Brain microvascular endothelial cell (primary cell): ENCODE measurements at places on chromosomes 3 and 15.

DNA sequence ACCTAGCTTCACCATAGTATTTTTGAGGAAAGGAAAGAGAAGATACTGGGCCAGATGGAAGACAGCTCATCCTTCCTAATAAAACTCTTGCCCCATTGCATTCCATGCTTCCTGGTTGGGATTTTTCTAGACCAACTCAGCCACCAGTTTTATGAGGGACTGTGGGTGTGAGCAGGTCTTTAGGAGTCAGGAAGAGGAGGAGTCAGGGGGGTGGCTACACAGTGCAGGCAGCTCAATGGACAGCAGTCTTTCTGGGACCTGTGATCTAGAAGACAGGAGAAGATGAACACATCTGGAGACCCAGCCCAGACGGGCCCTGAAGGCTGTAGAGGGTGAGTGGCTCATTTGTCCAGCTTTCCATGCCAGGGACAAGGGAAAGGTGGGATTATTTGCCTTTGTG lies at the start of gene NOX5:
Gene NOX5, plus strand, starts transcription at position 242 of the 400 bp plus-strand sequence. Its CDS starts 41 bp downstream, at position 283.
- no peak for DNase-seq

DNA sequence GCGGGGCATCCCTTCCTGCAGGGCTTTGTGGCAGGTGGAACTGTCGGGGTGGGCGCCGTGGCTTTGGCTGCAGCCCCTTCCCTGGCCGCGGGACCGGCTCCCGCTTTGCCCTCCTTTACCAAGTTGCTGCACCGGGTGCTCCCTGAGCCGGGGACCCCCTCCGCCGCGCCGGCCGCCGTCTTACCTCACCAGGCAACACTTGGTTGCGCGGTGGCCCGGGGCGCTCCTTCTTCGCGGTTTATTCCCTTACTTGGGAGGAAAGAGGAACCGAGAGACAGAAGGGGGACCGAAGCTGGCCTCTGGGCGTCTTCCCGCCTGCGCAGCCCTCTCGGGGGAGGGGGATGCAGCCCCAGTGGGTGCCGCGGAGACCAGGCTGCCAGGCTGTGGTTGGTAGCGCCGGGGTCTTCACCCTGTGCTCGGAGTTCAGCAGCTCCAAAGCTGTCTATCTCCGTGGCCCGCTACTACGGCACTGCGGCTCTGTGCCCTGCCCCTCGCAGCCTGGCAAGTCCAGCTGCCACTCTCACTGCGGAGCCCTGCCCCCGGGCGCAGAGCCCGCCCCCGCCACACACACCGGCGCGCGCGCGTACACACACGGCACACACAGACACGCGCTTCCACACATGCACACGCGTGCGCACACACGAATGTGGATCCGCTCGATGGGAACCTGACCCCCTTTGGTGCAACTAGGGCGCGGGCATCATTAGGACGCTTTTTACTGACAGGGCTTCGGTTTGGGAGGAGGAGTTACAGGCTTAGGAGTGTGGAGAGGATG lies at the start of gene DGKG:
Gene DGKG, minus strand, starts transcription at position 473 of the 775 bp plus-strand sequence. CDS start 41,775 bp downstream, outside the sequence.
- no peak for DNase-seq

- DNase-seq: peak; percentile 92
Measured at GRCh38 chr3:42376344-42376798, 34.0 kb downstream of the LYZL4 start.

DNA sequence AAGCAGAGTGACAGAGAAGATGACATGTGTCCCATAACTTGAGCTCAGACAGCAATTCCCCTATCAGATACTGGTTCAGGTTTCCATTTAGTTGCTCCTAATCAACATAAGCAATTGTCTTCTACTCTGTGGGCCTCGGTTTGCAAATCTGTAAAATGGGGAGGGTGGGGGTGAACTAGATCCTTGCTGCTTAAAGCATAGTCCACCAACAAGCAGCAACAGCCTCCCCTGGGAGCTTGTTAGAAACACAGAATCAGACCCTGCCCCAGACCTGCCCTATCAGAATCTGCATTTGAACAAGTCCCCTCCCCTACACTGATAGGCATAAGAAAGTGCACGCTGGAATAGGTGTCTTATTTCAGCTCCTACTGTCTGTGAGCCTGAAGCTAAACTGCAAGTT lies 87.8 kb downstream of the CEMIP start:
- no peak for DNase-seq

DNA sequence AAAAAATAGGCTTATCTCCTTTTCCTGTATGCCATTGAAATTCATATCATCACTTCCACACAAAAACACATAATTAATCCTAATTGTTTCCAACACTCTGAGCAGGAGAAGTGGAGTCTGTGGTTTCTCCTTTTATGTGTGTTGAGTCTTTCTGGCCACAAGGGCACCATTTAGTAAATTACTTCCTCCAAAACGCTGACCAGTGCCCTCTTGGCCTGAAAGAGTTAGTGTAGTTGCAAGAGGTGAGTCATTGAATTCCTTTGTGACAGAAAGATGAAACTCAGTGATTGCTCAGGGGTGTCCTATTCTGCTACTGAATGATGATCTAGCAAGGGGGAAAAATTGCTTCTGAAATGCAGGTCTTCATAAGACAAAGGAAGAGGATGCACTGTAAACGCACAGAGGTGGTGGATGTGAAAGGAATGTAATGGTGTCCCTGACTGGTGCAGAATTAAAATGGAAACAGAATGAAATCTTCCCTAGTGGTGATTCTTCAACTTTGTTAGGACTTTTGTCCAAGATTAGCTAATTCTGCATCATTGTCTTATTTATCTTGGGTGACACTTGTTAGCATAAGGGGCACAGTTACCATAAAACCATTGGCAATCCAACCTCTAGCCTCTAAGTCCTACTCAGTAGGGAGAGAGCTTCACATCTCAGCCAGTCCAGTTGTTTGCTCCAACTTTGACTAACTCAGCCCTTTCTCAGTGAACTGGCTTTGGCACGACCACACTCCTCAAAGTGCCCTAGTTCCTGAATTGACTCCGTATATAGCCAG lies 208.4 kb upstream of the NANOGP8 start:
- peak; percentile 54 for DNase-seq

DNA sequence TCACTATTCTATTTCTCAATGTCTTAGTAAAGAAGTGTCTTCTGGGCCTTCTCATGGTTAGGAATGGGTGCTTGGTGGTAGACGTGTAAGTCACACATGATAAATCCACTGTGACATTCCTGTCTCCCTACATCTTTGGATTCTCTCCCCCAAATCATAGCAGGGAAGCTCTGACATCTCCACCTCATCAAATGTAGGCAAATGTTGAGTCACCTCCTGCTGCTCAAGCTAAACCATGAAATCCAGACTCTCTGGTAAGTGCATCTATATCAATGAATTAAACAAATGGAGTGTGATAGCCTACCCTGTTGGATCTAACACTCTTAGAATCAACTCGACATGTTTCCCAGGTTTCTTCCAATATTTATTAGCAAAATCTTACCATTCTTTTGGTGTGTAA lies 42.8 kb upstream of the RPL35A start:
- DNase-seq: no peak

GRCh38 chr3:13325892-13326443 lies 94.2 kb downstream of the NUP210 start:
- no peak for DNase-seq

DNA sequence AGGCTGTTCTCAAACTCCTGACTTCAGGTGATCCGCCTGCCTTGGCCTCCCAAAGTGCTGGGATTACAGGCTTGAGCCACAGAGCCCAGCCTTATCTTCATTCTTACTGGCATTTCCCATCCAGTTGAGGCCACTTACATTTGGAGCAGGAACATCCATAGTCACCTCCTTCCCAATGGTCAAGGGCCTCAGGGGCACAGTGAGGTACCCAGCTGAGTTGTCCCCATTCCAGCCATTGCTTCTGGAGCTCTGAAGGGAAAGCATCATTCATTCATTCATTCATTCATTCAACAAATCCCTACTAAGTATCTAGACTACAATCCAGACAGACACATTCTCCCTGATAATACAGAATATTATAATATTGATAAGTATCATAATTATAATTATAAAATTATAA lies 12.2 kb downstream of the PLA2G4D start:
- no peak for DNase-seq

DNA sequence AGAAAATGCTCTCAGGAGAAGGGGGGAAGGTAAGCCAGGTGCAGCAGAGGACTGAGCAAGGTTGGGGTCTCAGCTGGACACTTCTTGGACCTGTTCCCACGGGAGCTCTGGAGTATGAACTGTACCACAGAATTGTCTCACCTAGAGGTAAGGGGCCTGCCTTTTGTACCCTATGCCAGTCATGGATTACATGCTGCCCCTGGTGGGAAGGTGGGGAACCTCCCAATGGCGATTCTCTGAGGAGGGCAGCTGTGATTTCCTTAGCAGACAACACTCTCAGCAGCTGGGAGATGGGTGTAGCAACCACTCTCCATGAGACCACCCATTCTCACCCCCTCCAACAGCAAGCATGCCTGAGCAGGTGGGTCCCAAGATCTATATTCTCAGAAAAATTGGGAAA lies 329.4 kb upstream of the CTNNB1 start:
- no peak for DNase-seq

DNA sequence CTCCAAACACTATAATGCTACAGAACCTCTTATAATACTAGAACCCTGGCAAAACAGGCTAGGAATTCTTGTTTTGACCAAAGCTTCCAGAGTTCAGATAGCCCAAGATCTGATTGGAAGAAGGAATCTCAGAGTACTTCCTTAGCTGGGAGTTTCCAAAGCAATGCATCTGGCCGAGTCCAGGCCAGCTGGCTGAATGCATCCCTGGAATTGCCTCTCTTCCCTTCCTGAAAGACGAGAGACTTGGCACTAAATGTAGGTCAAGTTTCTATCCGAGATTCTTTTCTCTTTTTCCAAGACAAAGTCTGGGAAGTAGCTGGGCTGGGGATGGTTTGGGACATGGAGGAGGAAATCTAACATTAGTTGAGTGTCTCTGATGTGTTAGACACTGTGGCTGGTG lies 68.7 kb upstream of the ADPGK start:
- DNase-seq: no peak

- peak; percentile 42 for DNase-seq
Measured at GRCh38 chr15:78878356-78878755, 5.7 kb downstream of the MORF4L1 start.

- no peak for DNase-seq
Measured at GRCh38 chr3:23067116-23067515, 136.0 kb upstream of the UBE2E2 start.

GRCh38 chr3:194323785-194324735 lies 27.1 kb downstream of the CPN2 start:
- no peak for DNase-seq

DNA sequence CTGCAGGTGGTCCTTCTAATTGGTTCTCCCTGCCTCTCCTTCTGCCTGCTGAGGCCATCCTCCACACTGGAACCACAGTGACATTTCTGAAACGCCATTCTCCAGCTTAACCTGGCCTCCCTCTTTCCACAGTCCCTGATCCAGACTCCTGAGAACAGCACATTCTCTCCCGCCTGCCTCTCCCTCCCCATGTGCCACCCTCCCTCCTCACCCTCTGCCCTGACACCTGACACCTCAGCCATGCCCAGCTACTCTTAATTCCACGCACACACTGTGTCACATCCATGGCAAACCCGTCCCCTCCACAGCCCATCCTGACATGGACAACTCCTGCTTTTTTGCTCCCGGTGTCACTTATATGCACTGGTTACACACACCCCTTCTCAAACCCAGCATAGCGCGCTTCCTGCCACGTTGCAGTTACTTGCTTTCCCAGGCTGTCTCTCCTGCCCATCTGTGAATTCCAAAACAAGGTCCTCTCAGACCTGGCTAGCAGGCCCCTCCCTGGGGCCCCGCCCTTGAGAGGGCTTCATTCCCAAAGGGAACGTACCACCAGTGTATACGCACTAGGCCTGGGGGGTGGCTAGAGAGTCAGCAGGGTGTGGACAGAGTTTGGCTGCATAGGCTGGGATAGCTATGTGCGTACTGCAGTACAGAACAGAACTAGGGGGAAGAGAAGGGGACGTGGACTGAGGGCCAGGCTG lies 92.7 kb upstream of the BLM start:
- DNase-seq: no peak

DNA sequence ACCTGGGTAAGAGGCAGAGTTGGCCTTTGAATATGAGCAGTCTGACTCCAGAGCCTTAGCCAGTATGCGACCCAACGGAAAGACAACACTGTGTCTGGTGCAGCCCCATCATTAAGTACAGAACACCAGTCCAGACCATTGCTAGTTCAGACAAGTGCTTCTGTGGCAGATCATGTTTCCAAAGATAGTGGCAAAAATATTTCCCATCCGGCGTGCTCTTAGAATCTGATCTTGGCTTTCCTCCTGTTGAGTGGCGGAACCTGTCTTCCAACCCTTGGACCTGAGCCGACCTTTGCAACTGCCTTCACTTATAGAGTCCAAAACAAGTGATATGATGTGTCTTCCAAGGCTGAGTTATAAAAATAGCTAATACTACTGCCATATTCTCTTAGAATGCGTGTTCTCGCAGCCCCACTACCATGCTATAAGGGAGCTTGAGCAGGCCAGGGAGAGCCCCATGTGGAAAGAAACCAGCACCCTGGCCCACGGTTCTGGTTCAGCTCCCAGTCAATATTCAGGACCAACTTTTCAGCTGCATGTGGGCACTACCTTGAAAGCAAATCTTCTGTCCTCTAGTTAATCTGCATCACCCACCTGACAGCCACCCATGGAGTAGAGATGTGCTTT lies 322.4 kb upstream of the SLCO3A1 start:
- no peak for DNase-seq

DNA sequence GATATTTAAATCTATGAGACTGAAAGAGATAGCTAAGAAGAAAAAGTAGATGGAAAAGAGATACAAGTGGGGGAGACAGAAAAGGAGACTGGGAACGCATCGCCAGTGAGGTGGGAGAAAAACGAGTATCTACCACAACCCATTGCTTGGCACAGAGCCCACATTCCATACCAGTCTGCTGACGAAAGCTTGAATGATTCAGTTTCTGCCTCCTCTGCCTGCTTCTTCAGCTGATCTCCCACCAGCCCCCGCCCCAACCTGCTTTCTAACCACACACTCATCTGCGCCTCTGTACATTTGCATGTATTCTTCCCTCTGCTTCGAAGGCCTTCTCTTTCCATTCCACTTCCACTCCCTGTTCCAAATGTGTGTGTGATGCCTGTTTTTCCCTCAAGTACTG lies 188.1 kb downstream of the USP13 start:
- DNase-seq: peak; percentile 66

- DNase-seq: no peak
Measured at GRCh38 chr3:47424434-47425382, 43.9 kb downstream of the PTPN23 start.

DNA sequence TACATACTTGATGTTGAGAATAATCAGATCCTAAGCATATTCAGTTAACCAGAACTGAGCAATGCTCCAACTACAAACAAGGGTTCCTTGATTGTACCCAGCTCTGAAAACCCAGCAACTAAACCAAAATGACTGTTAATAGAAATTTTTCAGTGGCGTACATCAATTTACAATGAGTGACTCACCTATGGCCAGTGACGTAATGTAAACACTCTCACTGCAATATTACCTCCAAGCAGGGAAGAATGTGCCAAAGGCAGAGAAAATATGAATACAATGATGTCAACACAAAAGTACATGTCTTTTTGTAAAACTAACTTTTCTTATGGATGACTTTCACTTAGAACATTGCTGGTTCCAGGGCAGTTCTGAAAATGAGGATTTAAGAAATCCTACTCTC lies 611.3 kb downstream of the EDEM1 start:
- no peak for DNase-seq

DNA sequence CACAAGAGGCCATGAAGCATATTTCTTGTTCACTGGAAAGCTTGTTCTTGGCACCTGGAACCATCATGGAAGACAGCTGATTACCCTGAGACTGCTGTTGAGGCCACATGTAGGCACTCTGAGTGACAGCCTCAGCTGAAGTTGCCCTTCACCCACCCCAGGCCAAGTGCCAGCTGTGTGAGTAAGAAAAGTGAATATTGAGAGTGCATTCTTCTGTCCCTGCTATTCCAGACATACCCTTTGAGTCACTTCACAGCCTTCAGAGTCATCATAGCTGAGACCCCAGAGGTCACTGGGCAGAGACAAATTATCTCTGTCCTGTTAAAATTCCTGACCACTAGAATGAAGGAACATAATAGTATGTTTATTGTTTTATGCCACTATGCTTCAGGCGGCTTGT lies 79.6 kb downstream of the NFKBIZ start:
- peak; percentile 78 for DNase-seq
